ENCODE measurements at places on chromosomes 12 and 14.

GRCh38 chr14:104116288-104116755 is 22.1 kb upstream of the KIF26A start:
- H3K36me3 ChIP-seq, result no peaks in the 10 kb centered on the region
- peaks cover 6% of the 10 kb centered on the region for H3K27me3 ChIP-seq
- DNase-seq, result peak; percentile 48
- peak overlapping the region; percentile 78 for H3K4me3 ChIP-seq
- peaks cover 28% of the 10 kb centered on the region for H3K4me1 ChIP-seq
- H3K27ac ChIP-seq, result peak overlapping the region; percentile 39

- H3K27ac ChIP-seq, result no peak overlapping the region
- peaks cover 75% of the 10 kb centered on the region for H3K36me3 ChIP-seq
Observed at GRCh38 chr14:21498540-21499526, 12.3 kb downstream of the METTL3 start.

DNA sequence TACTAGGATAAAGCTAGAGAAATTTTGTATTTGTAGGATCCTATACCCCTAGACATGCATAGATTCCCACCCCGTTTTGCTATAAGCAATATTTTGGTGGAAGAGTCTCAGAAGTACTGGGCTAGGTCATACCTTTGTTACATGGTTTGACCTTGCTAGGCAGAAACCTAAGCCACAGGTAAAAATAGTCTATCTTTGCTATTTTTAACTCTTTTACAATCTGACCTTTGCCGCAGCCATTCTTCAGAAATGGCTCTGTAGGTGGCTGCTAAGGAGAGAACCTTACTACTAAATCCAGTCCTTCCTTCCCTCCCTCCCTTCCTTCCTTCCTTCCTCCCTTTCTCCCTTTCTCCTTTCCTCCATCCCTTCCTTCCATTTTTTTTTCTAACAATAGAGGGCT is 242.9 kb upstream of the SEL1L start:
- no peak overlapping the region for H3K4me3 ChIP-seq
- no peak for DNase-seq
- no peaks in the 10 kb centered on the region for H3K4me1 ChIP-seq

DNA sequence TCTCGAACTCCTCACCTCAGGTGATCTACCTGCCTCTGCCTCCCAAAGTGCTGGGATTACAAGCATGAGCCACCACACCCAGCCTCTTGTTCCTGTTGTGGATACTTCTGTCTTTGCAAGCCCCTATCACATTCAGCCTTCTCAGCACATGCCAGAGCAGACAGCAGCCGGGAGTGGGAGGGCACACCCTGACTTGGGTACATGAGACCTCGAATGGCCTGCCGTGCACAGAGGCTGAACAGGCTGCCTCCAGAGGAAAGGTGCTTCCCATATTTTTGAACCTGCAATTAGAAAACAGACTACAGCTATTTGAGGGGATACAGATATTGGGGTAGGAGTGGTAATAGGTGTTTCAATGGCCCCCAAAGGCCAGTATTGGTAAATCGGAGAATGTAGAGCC is 307.3 kb upstream of the DIO3 start:
- H3K4me3 ChIP-seq, result no peak overlapping the region
- no peak overlapping the region for H3K27ac ChIP-seq
- no peaks in the 10 kb centered on the region for H3K4me1 ChIP-seq
- H3K27me3 ChIP-seq, result no peaks in the 10 kb centered on the region
- DNase-seq, result no peak
- no peaks in the 10 kb centered on the region for H3K36me3 ChIP-seq

GRCh38 chr14:21308132-21308478 is 28.2 kb downstream of the RPGRIP1 start:
- DNase-seq, result peak; percentile 12
- peaks cover 15% of the 10 kb centered on the region for H3K4me1 ChIP-seq
- peak overlapping the region; percentile 40 for H3K27ac ChIP-seq
- no peaks in the 10 kb centered on the region for H3K36me3 ChIP-seq
- no peak overlapping the region for H3K4me3 ChIP-seq
